A549 (cell line): ENCODE measurements at places on chromosomes 16 and 17. TPM values are rescaled to one million over a fixed set of nuclear protein-coding genes. Genes with fewer than 3 reads are reported as not detected.

- DNase-seq, result no peak
These were observed 593.1 kb upstream of the CDH5 start for GRCh38 chr16:65773301-65773874.

The ZKSCAN2 gene
- polyA plus RNA-seq, result 2.0 to 2.3 TPM (median 2.0 TPM) in 3 replicates

The MEFV gene
- polyA plus RNA-seq, result not detected in 3 replicates

DNA sequence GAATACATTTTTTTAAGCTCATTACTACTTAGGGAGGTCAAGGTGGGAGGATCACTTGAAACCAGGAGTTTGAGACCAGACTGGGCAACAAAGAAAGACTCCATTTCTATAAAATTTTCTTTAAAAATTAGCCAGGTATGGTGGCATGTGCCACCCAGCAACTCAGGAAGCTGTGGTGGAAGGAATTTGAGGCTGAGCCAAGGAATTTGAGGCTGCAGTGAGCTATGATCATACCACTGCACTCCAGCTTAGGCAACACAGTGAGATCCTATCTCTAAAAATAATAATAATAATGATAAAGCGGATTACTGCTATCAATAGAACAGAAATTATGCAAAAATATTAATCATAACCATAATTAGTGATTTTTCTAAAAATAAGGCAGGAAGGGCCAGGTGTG, 170.3 kb downstream of the COPRS start:
- no peak for DNase-seq

GRCh38 chr17:73490851-73491250, 153.4 kb downstream of the SDK2 start:
- no peak for DNase-seq

GRCh38 chr17:49249292-49249794, 18.8 kb upstream of the PHOSPHO1 start:
- DNase-seq, result no peak

GRCh38 chr17:7356072-7356549, 1.2 kb downstream of the TMEM95 start:
- peak; percentile 92 for DNase-seq

DNA sequence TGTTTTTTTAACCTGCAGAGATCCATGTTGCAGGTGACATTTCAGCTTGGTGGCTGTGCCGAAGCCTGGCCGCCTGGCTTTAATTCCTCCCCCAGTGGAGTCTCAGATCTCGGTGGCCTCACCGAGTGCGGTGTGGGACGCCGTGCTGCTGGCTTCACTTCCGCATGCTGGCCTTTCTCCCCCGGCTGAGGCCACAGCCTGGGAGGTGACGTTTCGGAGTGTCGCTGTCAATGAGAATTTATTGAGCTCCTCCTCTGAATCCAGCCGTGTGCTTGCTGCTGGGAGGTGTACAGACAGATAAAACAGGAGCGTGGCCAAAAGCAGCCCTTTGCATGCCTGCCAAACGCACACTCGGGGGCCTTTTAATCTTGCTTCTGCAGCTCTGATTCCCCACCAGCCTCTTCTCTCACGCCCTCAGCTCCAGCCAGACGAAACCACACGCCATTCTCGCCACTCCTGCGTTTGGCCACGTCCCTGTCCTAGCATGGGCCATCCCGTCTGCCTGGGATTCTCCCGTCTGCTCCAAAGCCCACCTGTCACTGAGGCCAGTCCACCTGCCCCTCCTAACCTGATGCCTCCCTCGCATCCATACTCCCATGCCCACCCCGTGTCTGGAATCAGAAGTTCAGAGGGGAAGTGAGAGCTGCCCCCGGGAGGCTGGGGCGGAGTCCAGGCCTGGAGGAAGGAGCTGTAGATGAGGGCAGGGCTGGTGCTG, 3.6 kb downstream of the GSE1 start:
- DNase-seq, result no peak

DNA sequence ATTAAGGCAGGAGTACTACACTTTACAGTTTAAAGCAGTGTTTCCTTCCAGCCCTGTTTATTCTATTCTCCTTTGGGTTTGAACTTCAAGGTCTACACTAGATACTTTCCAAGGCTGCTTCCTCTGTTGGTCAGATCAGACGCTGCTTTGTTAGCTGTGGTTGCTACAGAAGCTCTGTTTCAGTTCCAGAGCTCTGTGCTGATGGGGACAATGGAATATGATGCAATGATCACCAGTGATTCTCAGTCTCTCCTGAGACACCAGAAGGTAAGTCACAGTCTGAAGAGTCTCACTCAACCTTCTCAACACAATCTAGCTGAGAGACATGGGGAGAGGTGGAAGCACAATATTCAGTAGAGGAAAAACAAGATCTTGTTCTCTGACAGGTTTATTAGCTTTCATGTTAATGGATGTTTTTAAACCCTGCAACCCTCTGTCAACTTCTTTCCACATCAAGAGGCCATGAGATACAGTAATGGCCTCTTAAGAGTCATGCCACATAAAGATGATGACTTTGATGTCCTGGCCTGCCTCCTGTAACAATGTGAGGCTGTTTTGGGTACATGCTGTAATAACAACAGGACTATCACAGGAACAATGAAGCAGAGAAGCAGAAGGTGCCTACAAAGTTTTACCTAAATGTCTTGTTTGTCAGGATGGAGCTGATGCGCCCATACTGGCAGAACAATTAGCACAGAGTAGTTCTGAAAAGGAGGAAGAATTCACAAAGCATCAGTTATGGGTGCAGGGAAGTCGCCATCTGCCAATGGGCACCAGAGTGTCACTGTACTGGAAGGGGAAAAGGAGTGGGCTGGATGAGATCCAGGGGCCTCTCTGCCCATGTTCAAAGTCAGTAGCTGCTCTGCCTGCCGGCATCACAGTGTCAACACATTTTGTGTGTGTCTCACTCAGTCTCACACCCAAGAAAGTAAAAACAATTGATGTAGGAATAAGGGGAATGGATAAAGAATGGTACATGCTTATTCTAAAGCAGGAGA, 33.4 kb downstream of the PSME3IP1 start:
- no peak for DNase-seq

- peak; percentile 17 for DNase-seq
These were observed 358.3 kb upstream of the SALL1 start for GRCh38 chr16:51509336-51509735.

DNA sequence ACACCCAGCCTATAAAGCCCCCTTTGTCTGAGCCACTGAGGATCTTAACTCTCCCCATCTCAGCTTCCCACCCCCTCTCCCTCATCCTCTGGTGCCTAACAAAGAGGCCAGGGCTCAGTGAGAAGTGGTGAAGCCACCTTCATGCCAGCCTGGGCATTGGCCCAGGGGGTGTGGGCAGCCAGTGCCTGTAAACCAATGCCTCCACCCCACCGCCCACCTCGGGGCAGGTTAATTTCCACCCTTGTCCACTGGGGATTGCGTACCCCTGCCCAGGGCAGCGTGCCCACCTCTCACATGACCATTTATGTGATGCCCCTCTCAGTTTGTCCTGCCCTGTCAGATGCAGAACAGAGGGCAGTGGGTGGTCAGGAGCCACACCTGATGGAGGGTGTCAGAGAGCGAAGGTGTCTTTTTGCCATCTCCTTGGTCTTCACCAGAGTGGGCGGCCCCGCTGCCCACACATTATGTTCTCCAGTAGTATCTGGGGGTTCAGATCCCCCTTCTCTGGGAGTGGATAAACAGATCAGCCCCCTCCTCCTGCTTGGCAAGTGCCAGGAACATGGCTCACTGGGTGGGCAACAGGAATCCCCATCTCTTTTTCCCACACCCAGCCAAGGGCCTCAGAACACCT, 10.1 kb upstream of the ARHGAP23 start:
- no peak for DNase-seq

The TP53TG3C gene
- 0.20 to 0.45 TPM (median 0.43 TPM) in 3 replicates for polyA plus RNA-seq

DNA sequence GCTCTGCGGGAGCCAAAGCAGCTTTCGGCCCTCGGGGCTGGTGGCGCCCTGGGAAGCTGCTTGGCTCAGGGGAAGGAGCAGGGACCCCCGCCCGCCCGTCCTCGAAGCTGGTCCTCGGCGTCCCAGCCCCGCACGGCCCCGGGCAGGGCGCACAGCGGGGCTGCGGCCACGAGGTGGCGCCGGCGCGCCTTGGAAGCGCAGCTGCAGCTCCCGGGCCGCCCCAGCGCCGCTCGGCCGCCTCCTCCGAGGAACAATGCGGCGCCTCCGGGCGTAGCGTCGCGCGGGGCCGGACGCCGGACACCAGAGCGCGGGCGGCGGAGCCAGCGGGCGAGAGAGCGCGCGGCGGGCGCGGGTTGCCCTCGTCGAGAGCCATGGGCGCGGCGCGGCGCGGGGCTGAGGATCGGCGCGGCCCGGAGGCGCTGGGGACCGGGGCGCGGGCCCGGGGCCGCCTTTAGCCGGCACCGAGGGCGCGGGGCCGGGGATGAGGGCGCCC, at the start of gene MGAT5B:
MGAT5B (plus strand) TSS at position 229 of the 493 bp plus-strand sequence. CDS start 626 bp downstream, outside the sequence.
- peak; percentile 96 for DNase-seq

GRCh38 chr16:79560318-79560717, 40.2 kb downstream of the MAF start:
- no peak for DNase-seq

DNA sequence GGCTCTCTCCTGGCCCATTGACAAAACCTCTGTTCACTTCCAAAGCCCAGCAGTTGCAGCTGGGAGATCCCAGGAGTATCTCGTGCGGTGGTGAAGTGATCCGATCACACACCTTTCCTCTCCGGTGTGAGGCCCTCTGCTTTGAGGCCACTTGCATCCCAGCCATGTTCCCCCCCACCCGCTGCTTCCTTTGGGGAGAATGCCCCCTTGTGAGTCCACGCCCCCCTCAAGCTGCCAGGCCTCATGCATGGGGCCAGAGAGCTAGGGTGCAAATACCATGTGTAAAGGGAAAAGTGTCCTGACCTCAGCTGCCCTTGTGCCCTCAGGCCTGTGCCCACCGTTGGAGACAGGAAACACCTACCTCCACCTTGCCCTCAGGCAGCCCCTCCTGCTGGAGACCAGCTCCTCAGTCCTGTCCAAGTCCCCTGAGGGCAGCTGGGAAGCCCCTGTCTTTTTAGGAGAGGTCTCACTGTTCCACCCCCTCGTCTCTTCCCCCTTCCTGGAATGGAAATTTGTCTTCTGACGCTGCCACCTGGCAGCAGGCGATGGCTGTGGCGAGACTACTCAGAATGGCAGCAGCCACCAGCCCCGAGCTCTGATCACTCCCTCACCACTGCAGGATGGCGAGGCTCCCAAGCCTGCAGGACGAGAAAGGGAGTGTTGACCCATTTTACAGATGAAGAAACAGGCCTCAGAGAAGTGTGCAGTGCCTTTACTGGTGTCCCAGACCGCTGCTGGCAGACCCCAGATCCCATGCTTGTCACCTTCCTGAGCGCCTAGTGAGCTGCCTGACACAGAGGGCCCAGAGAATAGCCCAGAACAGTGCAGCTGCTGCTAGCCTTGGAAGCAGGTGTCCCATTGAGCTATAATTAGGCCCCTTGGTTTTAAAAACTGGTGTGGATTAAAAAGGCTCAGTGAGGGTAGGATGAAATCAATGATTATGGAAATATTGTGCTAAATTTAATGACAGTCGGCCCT, 120.6 kb upstream of the CACNG5 start:
- no peak for DNase-seq

The TP53TG3 gene
- 0.87 to 1.0 TPM (median 0.96 TPM) in 3 replicates for polyA plus RNA-seq

DNA sequence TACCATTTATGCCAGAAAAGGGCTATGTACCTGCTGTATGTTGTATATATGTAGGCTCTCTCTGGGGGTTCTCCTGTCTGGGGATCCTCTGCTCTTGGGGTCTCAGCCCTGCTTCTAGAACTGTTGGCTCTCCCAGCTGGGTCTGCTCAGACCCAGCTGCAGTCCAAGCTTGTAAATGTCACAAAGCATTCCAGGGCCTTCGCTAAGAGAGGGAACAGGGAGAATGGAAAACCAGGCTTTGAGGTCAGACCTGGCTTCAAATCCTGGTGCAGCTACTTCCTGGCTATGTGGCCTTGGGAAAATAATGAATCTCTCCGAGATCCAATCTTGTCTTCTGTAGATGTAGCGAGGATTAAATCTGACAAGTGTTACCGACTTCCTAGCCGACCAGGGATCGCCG, 44.0 kb downstream of the NLRP1 start:
- DNase-seq, result no peak

DNA sequence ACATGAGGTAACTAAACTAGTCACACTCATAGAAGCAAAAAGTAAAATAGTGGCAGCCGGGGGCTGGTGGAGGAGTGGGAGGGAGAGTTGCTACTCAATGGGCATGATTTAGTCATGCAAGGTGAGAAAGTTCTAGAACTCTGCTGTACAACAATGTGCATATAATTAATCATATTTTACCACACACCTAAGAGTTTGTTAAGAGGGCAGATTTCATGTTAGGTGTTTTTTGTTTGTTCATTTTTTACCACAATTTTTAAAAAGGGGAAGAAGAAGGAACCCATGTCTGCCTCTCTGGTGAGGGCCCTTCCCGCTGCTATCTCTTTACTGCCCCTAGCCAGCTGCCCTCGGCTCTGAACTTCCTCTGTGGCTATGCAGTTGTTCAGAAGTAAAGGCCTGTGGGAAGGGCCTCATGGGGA, 11.2 kb downstream of the CD300LB start:
- no peak for DNase-seq

The NUDT7 gene
- polyA plus RNA-seq, result 6.8 to 8.9 TPM (median 6.9 TPM) in 3 replicates

DNA sequence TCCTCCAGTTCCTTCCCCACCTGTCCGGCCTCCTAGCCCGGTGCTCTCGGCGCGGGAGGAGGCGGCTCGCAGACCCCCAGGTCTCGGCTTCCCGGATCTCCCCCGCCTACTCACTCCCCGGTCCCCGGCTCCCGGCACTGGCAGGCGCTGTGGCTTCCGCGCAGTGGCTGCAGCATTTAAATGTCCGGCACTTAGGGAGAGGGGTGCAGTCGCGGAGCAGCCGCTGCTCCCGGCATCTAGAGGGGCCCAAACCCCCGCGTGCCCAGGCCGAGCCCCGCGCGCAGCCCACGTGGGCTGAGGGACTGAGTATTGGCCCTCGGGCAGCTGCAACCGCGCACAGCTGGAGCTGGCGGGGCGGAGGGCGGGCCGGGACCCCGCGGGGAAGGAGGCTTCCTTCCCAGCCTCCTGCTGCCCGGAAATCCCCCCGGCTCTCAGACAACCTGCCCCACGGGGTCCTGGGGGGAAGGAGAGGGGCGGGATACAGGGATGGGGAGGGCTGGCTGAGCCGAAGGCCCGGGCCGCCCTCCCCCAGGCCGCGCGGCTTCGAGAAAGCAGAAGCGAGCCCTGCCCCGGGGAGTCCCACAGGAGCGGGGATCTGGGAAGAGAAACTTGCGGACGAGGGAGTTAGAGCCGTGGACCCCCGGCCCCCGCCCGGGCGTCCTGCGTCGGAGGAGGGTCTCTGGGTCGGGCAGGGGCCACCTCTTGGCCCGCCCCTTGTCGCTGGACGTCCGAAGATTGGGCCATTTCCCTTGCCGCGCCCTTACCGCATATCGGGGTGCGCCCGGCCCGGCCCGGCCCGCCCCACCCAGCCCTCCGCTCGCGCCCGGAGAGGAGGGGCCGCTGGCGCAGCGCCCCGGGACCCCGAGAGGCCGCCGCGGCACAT, at the start of gene MMP25:
MMP25 (plus strand) TSS at position 804 of the 883 bp plus-strand sequence. CDS start 357 bp downstream, outside the sequence.
- DNase-seq, result no peak

DNA sequence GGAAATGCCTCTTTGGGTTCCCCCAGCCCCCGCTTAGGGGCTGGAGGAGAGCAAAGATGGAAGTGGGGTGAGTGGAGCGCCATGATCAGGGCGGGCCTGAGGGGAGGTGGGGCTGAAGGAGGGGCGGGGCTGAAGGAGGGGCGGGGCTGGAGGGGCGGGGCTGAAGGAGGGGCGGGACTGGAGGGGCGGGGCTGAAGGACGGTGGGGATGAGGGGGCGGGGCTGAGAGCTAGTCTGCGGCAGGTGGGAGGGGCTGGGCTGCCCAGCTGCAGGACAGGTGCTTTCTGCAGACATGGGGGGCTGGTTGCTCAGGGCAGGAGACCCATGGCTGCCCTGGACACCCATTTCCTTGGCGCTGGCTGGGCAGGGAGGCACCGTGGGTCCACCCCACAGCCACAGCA, 39.1 kb upstream of the PABPN1L start:
- peak; percentile 32 for DNase-seq

- DNase-seq, result no peak
These were observed 8.7 kb upstream of the CDC27 start for GRCh38 chr17:47197821-47198220.

GRCh38 chr16:3328643-3329042, 23.3 kb downstream of the ZNF75A start:
- DNase-seq, result no peak
